ENCODE measurements at places on chromosomes 5 and 9.

GRCh38 chr9:88753691-88754367, 218.9 kb downstream of the NXNL2 start:
- DNase-seq: no peak

DNA sequence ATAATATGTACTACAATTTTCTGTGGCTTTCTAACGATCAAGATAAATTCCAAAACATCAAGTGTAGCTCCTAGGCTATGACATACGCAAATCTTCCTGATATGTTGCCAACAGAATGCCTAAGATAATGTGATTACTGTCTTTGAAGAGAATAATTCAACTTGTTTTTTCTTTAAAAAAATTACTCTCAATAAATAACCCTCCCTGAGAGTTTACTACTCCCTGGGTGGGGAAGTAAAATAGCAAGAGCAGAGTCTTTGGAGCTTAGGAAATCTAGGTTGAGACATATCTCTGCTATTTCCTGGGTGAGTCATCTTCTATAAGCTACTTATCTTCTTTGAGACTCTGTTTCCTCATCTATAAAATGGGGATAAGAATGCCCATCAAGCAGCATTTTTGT, 201.2 kb downstream of the ACTL7B start:
- DNase-seq: no peak

- DNase-seq: peak; percentile 44
Observed at GRCh38 chr5:55407059-55407684, 99.4 kb downstream of the MTREX start.

- peak; percentile 79 for DNase-seq
Observed at GRCh38 chr5:100430268-100431195, 104.6 kb upstream of the FAM174A start.

DNA sequence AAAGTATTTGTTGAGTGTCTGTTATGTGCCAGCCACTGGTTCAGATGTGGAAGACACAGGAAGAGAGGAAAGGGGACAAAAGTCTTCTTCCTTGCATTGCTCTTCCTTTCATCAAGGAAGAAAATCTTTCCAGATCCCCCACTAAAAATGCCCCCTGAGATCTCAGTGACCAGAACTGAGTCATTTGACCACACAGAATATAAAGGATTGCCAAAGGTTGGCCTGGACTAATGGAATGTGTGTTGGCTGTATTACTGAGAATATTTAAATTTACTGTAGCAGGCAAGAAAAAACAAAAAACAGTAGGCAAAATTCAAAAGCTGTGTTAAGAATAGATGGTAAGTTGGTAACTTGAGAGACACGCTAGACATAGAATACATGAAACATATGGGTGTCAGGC, 10.0 kb upstream of the SEPTIN8 start:
- no peak for DNase-seq

DNA sequence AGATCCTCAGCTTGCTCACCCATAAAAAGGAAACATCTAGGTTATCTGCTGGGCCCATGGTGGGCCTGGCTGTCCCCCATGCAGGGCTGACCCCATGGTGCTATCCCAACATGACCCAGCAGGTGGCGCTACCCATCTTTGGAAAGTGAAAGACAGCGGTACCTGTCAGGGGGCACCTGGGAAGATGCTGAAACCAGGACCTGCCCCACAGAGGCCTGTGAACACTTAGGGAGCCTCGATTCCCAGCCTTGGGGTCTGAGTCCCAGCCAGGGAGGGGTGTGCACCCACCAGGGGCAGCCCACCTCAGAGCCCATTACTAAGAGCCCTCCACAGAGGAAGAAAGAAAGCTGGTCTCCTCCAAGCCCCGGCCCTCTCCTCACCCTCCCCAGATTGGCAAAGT, 46.6 kb upstream of the IPPK start:
- peak; percentile 58 for DNase-seq

DNA sequence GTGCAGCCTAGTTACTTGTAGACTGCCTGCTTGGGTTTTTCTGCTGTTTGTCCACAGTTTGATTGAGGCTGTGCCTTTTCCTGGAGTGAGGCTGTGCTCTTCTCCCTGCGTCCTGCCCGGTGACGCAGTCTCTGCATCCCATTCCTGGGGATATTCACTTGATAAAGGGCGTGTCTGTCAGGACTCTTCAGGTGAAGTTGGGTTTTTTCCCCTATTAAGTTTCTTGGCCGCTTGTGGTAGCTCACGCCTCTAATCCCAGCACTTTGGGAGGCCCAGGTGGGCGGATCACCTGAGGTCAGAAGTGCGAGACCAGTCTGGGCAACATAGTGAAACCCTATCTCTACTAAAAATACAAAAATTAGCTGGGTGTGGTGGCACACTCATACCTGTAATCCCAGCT, 50.0 kb upstream of the SUSD3 start:
- no peak for DNase-seq

GRCh38 chr9:70113403-70114022, 69.9 kb downstream of the MAMDC2 start:
- DNase-seq: peak; percentile 56
